NCI-H1092 treated with DMSO at 0.1 percent for 48 hours (cell line): ENCODE measurements at places on chromosomes 4 and X.

GRCh38 chrX:105775679-105776078 lies 46.7 kb upstream of the NRK start:
- no peak for DNase-seq

GRCh38 chrX:4240541-4241194 lies 527.2 kb upstream of the PRKX start:
- DNase-seq = no peak

GRCh38 chr4:104294811-104295210 lies 199.9 kb downstream of the CXXC4 start:
- DNase-seq = no peak

DNA sequence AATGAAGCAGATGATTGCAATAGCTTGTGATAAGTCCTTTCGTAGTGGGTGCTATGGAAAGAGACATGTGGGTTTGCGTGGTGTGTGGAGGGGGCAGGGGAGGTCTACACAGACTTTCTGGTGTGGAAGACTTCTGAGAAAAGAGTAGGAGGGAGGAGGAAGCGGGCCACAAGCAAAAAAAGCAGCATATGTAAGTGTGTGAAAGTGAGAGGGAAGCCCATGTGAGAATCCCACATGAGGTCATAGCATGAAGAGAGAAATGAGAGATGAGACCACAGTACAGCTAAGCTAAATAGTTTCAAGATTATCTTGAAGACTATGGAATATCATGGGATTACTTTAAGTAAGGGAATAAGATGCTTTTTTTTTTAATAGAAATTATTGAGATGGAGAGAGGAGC lies 2039.9 kb upstream of the TENM3 start:
- DNase-seq = no peak

DNA sequence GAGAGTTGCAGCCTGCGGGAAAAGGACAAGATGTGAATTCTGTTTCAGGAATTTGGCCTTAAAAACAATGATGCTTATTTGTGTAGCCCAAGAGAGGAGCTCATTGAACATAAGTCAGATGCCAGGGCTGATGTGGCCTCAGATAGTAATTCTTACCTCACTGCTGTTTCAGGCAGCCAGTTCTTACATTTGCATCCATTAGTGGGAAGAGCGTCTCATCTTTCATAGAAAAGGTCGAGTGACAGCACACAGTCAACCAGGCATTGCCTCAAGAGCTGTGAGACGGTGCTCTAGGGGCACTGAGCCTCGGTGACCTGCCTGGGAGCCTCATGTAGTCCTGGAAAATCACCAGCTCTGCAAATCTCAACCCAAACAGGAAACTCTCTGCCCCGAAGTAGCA lies 174.9 kb upstream of the FRG1 start:
- DNase-seq = no peak

GRCh38 chrX:131801066-131801465 lies 222.0 kb upstream of the STK26 start:
- no peak for DNase-seq

- no peak for DNase-seq
Observed at GRCh38 chr4:136227315-136227714, 1305.0 kb downstream of the PCDH18 start.

DNA sequence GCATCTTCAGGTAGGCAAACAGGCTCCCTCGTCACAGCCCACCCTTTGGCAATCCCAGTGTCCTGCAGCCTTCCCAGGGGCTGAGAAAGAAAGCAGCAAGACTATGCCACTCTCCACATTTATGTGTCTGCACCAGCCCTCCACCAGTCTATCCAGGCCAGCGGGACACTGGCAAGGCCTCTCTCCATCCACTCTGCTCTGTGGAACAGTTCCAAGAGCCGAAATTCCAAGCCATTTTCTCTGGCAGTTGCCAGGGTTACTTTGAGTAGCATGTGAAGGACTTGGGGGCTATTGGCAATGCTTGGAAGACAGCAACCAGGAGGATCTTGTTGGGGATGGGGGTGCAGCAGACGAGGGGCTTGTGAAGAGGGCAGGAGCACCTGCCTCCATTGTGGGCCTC lies 52.1 kb downstream of the TSC22D3 start:
- peak; percentile 20 for DNase-seq

DNA sequence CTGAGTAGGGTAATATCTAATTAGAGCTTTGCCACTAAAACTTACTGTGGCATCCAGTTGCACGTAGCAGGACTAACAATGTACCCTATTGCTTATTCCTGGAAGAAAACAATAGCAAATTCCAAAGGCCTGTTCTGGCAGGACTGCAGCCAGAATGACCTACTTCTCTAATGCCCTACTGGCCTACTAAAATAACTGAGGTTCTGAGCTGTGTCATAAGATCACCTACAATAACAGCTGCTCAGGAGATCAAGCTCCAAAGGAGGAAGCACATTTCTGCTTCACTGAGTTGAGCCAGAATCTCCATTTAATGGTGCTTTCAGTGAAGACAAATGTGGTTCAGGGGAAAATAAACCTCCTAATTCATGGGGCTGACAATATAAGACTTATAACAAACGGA lies 42.2 kb upstream of the CXCL8 start:
- no peak for DNase-seq

DNA sequence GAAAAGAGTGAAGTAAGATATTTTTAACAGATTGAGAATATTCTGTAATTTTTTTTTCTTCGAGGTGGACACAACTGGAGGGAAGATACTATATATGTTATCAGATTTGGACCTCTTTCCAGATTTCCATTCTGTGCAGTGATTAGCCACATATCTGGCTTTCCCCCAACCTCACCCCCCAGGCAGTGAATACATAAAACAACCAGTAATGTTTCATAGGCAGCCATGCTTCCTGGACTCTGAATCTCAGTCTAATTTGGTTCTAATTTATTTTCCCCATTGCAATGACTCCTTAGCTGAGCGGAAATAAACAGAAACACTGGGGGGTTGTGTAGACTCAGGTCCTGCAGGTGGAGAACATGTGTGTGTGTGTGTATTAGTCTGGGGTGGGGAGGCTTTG lies 226.5 kb downstream of the FBXW7 start:
- peak; percentile 78 for DNase-seq

GRCh38 chr4:70531981-70532380 lies 13.6 kb downstream of the AMTN start:
- DNase-seq = no peak

GRCh38 chr4:142314247-142314646 lies 531.9 kb downstream of the INPP4B start:
- no peak for DNase-seq

GRCh38 chrX:108071578-108071977 lies 19.8 kb downstream of the PSMD10 start:
- DNase-seq = no peak

DNA sequence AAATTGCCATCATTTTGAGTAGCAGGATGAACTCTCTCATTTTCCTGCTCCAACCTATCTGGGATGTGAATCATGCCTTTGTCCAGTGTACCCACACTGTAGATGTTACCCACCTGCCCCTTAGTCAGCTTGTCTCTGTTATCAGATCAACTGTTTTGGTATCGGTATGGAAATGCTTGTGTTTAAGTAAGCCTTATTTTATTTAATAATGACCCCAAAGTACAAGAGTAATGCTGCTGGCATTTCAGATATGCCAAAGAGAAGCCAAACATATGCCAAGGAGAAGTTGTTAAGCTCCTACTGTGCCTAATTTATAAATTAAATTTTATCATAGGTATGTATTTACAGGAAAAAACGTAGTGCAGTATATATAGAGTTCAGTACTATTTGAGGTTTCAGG lies 18.6 kb upstream of the RAP1GDS1 start:
- DNase-seq = no peak

- DNase-seq = no peak
Observed at GRCh38 chrX:20294957-20295356, 28.2 kb upstream of the RPS6KA3 start.

DNA sequence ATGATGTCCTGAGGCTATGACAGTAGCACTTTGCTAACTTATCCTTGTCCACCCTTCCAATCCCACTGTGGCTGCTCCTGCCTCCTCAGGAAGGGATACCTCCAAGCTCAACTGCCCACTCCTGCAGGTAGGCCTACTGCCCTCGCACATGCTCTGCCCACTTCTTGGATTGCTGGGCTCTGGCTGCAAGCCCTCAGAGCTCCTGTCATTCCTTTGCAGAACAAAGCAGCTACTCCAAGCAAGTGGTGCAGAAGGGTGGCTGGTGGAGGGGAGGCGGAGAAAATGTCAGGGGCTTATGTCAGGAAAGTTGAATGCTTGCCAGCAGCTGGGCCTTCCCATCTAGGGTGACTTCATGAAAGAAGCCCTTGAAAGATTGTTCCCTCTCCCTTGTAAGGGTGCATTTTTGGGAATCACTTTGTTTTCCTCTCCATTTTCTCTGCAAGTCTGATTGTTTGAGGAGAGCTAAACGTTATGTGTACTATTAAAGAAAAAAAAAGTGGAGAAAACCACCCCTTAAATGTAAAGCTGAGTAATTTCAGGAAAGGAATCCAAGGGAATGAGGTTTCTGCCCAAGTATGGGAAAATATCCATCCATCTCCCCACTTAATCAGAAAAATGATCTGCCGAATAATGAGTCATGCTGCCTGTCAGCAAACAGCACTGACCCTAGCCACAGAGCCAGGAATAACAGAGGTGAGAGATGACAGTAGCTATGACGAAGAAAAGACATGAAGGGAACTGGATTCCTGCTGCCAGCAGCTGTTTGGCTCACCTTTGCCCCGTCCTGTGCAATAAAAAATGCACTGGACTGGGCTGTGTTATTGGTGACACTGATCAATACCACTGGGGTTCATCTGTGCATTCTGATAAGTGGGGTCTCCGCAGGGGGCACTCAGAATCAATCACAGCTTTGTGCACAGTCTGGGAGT lies 102.0 kb downstream of the RTL5 start:
- DNase-seq = no peak

- DNase-seq = no peak
Observed at GRCh38 chrX:122421434-122422121, 762.5 kb upstream of the GRIA3 start.

DNA sequence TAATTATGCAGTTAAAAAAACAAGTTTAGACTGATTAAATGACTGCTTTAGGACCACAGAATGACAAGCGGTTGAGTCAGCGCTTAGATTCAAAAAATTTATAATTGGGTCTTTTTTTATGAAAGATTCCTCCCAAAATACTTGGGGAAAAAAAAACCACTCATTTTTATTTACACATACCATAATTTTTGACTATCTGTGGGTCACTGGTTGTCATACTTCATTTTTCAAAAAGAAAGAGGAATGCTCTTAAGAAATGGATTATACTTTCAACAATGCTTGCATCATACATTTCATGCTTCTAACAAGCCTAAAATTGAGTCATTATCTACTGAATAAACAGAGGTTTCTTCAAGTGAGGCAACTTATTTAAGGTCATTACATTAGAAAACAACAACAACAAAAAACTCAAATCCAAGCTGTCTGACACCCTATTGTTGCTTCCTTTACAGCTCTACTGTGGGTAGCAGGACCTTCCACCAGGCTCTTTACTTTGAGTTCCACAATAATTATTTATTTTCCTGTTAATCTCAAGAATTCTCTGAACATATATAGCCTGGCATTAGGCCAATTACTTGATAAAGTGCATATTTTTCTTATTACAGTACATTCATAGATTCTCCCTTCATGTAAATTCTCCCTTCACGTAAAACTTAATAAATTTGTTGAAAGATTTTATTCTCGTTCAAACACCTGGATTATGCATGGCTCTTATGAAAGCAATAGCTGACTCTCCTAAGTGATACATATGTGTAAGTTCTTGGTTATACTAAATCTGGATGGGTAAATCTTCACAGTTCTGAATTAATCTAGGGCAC lies 445.5 kb downstream of the PCDH10 start:
- DNase-seq = no peak
